Activated CD4-positive, CD25-positive, alpha-beta regulatory T cell treated with anti-CD3 and anti-CD28 coated beads, Interleukin-2, amount 50 U/mL, for 24 hours (primary cell): ENCODE measurements at places on chromosomes 3 and 15.

- ATAC-seq, result no peak
These were observed 349 bp downstream of the PLXNA1 start for GRCh38 chr3:126983276-126983652.

- no peak for ATAC-seq
These were observed 12.8 kb downstream of the UBXN7 start for GRCh38 chr3:196419386-196419785.

DNA sequence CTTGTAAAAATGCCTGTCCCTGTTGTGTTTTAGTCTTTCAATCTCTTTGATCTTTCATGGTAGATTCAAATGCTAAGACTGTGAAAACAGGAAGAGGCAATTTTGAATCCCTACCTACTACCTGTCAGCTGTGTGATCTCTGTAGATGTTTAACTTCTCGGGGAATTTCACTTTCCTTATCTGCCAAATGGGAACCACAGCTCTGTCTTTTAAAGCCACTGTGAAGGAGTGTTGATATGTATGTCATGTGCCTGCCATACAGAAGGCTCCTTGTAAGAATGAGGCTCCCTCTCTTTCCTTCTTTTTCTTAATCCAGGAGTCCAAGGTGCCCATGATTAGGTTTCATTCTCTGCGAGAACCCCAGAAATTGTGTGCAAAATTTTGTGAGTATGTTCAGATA, 139.6 kb upstream of the ADAMTS9 start:
- no peak for ATAC-seq

DNA sequence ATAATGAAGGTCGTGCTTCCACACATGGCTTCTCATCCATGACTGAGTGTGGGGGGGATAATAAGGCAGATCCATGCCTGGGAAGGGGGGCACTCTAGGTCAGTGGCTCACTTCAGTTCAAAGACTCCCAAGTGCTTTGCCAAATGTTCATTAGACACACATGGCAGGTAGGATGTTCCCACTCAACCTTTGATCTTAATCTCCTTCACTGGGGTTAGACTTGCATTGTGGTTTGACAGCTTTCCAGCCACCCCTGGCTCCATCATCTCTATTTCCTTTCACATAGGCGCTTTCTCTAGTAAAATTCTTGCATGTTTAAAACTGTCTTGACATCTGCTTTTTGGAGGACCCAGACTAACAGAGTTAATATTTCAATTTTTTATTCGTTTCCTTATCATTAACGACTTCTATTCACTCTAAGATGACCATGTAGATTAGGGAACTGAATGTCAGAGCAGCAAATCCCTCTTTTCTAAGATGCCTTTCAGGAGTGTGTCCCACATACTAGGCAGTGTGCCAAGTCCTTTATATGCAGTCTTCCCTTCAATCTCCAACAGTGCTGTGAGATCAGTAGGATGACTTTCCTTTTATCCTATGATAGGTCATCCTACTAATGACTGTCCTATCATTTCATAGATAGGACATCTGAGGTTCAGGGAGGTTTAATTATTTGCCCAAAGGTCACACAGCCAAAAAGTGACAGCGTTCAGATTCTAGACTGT, 57.9 kb downstream of the BTD start:
- ATAC-seq, result no peak

- ATAC-seq, result no peak
These were observed 14.4 kb downstream of the TMOD2 start for GRCh38 chr15:51765751-51766150.

GRCh38 chr3:74021449-74021848, 396.7 kb upstream of the PDZRN3 start:
- no peak for ATAC-seq

DNA sequence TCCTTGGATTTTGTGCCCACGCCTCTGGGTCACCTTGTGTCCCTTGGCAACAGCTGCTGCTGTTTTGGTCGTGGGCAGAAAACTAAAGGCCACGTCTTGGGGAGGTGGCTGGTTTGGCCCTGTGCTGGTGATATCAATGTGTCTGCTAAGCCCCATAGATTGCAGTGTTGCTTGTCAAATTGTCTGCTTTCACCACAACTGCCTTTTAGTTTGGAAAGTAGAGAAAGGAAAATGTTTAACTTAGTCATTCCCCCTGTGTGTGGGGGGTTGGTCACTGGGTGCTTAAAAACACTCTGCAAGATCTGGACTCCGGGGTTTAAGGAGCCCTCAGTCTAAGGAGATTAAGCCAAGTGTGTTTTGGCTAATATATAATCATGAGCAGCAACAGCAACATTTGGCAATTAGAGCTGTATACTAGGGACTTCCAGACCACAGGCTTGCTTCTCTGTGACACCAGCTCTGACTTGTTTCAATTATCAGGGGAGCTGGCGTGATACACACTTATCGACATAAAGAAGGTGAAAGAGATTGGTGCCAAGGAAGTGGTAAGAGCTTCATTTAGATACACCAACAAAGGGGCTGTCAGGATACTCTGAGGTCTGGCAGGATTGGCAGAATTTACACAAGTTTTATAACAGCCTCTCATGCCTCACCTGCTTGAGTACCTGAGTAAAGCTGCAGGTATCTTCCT, 3.5 kb downstream of the SMAD3 start:
- ATAC-seq, result peak; percentile 6

GRCh38 chr3:67000009-67000408, 1.9 kb downstream of the KBTBD8 start:
- ATAC-seq, result peak; percentile 73

- no peak for ATAC-seq
These were observed 6.7 kb downstream of the SUMF1 start for GRCh38 chr3:4460334-4460733.

DNA sequence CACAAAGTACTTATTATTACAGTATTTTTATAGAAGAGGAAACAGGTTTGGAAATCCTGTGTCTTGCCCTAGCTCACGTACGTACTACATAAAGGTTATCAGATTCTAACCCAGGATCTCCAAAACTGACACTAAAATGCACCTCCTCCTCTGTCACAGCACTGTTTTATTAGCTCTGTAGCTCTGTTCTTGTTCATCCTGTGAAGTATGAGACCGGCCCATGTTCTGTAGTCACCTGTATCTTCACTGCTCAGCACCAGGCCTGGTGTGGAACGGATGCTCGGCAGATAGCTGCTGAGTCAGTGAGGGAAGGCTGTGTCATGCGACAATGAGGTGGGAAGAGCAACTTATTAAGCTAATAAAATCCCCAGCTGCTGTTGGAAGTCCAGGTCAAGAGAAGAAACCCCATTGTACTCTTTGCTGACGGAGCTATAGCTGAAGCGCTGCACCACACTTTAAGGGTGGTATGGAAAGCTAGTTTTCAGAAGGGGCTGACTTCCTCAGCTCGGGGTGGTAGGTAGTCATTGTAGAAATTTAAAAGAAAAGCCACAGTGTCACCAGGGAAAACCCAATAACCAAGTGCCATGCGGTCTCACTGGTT, 22.8 kb downstream of the BCL2A1 start:
- ATAC-seq, result peak; percentile 61

DNA sequence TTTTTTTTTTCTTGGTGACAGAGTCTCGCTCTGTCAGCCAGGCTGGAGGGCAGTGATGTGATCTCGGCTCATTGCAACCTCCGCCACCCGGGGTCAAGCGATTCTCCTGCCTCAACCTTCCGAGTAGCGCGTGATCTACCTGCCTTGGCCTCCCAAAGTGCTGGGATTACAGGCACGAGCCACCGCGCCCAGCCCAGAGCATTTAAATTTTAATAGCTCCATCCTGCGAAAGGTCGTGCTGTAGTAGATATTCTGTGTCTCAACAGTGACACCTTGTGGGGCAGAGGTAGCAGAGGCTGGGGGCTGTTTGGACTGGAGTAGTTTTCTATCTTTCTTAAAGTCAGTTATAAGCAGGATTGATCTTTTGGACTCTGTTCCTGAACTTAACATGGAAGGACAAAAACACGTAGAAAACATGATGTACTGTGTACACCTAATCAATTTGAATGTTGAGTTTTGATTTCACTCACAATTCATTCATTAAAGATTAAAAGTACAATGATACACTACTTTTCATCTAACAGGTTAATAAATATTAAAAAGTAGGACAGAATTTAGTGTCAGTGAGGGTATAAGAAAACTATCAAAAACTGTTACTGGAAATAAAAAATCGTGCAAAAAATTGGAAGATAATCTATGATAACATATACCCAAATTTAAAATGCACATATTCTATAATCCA, 11.0 kb upstream of the PDCD6IP start:
- peak; percentile 68 for ATAC-seq

DNA sequence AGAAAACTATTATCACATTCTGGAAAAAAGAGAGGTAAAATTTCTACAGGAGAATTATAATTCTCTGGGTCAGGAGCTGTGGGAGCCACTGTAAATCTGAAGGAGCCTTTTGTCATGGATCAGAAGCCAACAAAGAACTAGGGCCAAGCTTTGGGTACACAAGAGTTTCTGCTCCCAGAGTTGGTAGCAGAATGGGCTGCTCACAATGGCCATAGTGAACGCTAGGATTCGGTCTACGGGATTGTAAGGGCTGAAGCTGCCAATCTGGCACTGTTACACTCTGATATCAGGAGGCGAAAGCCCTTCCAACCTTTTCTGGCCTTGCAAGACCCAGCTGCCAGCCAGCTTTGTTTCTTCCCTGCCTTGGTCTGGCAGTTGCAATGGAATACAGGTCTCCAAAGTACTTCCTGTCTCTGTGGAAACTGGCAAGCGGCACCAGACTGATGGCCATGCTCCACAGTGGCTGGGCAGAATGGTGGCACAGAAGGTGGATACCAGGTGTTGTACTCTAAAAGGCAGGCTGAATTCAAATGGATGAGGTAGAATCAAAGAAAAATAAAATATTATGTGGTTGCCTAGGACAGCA, 831.7 kb downstream of the CADM2 start:
- no peak for ATAC-seq

DNA sequence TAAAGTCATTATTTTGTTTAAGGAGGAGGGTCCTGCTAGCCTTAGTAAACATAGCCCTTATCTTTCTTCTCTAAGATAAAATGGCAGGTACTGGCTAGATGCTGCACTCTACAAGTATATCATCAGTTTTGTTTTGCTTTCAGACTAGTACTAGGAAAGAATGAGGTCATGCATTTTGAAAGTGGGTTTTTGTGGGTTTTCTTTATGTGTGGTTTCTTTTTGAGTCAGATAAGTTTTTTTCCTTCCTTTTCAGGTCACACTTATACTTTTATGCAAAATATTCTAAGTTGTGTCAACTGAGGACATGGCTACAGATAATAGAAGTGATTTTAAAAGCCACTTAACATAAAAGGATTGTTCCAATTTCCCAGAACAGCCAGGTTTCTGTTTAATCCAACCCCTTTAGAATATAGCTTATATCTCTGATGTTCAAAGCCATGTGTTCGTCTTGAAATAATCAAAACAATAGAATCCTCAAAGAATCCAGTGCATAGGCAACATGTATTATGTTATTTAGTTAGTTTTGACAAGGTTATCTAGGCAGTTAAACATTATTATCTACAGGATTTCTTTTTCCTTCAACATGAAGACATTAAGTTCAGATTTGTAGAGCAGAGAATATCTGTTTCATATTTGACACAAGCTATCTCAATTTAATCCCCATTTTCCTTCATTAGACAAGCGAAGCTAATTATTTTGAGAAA, 406.2 kb downstream of the RBMS3 start:
- ATAC-seq, result peak; percentile 91

GRCh38 chr3:77081240-77081661, 41.4 kb downstream of the ROBO2 start:
- no peak for ATAC-seq

DNA sequence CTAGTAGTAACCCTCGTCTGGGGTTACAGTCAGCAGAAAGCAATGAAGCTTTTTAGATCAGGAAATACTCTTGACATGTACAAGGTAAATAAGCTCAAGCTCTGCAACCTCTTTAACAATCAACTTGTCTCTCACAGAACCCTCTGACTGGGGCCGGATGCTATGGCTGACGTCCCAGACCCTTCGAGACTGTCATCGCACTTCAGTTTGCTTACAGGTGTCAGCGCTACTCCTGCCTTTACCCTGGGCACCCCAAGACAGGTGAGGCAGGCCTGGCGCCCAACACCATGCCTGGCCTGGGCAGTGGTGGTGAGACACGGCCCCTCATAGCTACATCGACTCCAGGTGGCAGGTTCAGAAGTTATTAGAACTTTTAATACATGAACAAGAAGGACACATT, 30.6 kb downstream of the LRRFIP2 start:
- no peak for ATAC-seq

- no peak for ATAC-seq
These were observed 248.2 kb downstream of the UNC13C start for GRCh38 chr15:54226455-54226854.

DNA sequence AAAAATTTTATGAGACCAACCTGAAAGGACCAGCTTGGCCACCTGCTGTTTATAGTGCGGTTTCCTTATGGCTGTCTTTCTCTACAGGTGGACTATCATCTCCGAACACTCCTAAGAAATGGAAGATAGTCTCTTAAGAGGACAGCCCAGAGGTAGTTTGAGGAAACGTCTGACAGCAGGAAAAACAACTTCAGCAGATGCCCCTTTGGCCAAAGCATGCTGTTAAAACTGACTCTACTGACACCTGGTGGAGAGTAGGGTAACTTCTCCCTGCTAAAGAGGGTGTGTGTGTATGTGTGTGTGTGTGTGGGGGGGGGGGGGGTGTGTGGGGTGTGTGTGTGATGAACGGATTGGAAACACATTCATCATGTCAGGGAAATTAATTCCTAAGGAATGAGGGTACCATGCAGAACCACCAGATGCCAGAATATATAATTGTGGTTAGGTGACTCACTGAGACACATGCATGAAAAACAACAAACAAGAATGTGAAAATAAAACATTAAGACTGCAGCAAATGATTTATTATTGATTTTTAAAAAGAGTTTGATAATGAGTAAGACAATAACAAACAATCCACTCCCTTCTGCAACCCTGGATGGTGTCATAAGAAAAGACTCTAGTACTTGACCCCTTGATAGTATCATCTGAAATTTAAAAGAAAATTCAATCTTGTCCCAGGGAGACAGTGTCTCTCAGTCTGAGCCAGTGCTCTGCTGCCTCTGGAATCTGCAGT, 256.5 kb downstream of the THRB start:
- ATAC-seq, result peak; percentile 51

- no peak for ATAC-seq
These were observed 28.5 kb downstream of the TSPAN3 start for GRCh38 chr15:77042245-77042919.

- no peak for ATAC-seq
These were observed 713.3 kb upstream of the GBE1 start for GRCh38 chr3:82474711-82475110.

DNA sequence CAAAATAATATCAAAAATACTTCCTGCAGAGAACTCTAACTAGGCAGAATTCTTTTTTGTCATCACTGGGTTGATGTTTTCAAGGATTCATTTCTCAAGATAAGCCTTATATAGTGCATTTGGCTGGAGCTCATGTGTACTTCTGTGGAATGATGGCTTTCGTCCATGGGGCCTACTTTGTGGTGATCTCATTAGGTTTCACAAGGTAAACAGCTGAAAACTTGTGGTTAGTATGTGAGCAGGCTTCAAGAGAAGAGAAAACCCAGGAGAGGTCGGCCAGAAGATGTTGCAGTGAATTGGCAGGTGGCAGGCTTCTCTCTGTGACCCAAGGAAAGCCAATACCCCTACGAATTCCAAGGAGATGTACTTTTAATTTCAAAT, 121.4 kb upstream of the PHLDB2 start:
- ATAC-seq, result no peak
